ENCODE measurements at places on chromosomes 12 and 14. TPM values are rescaled to one million over a fixed set of nuclear protein-coding genes. Genes with fewer than 3 reads are reported as not detected.

Gene C12orf54
- total RNA-seq: 2.4 TPM

Gene NDUFA9
- 54.2 TPM for total RNA-seq

Gene PTPN6
- 35.0 TPM for total RNA-seq

Gene AHNAK2
- 77.7 TPM for total RNA-seq

Gene CMA1
- 2.3 TPM for total RNA-seq

Gene NTF3
- total RNA-seq: 5.9 TPM

- no peak for DNase-seq
These were observed 830.1 kb upstream of the MGAT4C start for GRCh38 chr12:87086118-87086891.

GRCh38 chr14:81018251-81018650 lies 62.8 kb downstream of the TSHR start:
- DNase-seq: no peak

- DNase-seq: no peak
These were observed 5.4 kb downstream of the SOS2 start for GRCh38 chr14:50225974-50226297.

GRCh38 chr14:94691660-94692034 lies 78.3 kb downstream of the GSC start:
- DNase-seq: no peak

DNA sequence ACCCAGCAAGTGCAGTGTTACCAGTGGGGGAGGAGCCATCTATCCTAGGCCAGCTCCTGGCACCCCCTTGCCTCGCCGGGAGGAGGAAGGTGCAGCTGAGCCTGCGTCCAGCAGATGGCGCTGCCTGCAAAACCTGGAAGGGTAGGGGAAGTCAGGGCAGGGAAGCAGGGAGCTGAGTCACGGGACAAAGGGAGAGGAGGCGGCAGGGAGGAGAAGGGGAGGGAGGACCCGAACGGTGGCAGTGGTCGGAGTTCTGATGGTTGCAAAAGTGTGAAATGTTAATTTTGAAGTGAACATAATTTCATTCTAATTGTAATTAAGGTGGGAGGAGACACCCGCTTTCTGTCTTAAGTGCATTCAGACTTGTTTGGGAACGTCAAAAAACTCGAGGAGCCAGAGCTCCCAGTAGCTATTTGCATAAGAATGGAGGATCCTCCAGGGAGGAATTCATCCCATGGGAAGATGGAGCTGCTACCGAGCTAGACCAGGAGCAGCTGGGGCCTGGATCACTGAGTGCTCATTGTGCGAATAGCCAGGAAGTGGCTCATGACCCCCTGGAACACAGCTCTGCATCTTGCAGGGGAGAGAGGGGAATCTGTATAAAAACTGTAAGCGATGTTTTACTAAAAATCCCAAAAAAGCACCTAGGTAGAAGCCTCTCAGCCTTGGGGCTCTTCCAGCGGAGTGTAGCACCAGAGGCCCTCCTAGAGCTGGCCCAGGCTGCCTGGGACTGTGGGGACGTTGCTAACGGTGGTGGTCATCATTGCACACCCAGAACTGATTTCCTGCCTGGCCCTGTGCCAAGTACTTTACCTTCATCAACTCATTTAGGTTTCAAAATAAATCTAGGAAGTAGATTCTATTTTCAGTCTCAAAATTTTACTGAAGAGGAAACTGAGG lies 59.5 kb downstream of the EMP1 start:
- peak; percentile 98 for DNase-seq
